ENCODE measurements at places on chromosomes 1 and 21.

GRCh38 chr1:184036517-184036949 lies 995 bp downstream of the COLGALT2 start:
- no peak for DNase-seq

DNA sequence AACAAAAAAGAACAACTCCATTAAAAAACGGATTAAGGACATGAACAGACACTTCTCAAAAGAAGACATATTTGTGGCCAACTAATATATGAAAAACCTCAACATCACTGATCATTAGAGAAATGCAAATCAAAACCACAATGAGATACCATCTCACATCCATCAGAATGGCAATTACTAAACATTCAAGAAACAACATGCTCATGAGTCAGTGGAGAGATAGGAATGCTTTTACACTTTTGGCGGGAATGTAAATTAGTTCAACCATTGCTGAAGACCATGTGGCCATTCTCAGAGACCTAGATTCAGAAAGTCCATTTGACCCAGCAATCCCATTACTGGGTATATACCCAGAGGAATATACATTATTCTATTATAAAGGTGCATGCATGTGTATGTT lies 1442.6 kb upstream of the B3GALT2 start:
- no peak for DNase-seq

- DNase-seq, result no peak
Measured at GRCh38 chr1:53131590-53131938, 10.9 kb downstream of the SLC1A7 start.

DNA sequence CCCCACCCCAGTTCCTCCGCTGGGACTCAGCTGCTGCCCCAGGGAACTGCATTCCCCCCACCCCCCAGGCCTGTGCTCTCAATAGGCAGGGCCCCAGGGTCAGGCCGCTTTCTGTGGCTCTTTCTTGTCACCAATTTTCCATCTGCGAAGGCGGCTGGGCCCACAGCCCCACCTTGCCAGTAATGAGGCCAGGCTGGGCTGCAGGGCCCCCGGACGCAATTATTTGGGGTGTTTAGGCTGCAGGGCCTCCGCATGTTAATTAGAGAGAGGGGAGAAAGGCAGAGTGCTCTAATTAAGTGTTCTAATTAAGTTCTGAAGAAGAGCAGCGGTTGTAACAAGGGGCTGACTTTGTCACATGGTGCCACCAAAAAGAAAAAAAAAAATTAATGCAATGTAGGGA lies 71.8 kb downstream of the EPHB2 start:
- DNase-seq, result no peak

DNA sequence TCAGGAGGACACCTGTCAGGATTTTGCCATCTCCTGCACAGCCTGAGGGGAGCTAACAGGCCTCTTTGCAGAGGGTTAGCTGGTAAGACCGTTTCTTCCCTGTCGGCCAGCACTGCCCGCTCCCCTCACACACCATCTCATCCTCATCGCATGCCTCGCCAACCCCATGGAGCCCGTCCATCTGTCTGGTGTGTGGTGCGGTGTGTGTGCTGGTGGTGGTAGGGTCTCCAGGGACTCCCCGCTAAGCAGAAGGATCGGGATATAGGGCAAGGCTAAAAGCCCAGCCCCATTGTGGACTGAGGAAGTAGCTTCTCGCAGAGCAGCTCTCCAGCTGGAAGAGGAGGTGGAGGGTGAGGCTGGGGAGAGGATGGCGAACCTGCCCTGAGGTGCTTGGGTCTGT lies 6.8 kb upstream of the SFN start:
- no peak for DNase-seq

GRCh38 chr1:5308249-5308648 lies 653.8 kb downstream of the AJAP1 start:
- DNase-seq, result no peak

DNA sequence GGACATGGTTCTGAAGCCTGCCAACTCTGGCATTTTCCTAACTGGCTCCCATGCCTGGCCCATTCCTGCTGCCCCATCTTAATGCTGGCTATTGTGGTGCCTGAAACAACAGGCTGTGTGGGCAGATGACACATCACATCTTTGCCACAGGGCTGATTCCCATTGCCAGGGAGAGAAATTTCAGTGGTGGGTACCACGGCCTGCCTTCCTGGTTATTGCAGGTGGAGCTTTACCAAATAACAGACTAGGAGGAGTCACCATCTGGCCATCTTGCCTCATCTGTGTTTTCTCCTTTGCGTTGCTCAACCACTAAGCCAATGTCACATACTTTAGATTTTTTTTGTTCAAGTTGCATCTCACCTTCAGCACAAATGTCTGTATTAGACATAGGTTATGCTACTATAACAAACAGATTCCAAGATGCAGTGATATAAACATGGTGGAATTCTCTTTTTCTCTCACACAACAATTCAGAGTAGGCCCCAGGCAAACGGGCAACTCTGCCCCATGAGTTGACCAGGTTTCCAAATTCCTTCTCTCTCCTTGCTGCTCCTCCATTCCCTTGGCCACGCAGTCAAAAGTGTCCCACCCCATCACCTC lies 14.1 kb downstream of the CDA start:
- no peak for DNase-seq

- DNase-seq, result no peak
Measured at GRCh38 chr1:221439008-221439746, 302.7 kb downstream of the DUSP10 start.

- no peak for DNase-seq
Measured at GRCh38 chr1:244381878-244382565, 69.7 kb downstream of the ADSS2 start.

DNA sequence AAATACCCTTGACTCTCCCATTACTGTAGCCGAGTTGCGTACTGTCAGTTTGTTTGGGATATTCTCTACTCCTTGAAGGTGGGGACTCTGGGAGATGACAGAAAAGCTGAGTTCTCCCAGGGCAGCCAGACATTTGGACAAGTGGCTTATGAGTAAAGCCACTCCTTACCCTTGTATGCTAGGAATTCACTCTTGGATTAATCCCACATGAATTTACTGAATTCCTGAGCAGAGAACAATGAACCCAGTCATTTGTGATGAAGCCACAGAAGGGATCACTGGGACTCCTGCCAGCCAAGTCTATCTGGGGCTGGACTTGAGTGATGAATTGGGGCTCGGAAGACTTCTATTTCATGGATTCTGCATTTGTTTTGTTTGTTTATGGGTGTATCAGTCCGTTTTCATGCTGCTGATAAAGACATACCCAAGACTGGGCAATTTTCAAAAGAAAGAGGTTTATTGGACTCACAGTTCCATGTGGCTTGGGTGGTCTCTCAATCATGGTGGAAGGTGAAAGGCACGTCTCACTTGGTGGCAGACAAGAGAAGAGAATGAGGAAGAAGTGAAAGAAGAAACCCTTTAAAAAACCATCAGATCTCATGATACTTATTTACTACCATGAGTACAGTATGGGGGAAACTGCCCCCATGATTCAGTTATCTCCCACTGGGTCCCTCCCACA lies 25.1 kb downstream of the C1orf116 start:
- DNase-seq, result no peak

DNA sequence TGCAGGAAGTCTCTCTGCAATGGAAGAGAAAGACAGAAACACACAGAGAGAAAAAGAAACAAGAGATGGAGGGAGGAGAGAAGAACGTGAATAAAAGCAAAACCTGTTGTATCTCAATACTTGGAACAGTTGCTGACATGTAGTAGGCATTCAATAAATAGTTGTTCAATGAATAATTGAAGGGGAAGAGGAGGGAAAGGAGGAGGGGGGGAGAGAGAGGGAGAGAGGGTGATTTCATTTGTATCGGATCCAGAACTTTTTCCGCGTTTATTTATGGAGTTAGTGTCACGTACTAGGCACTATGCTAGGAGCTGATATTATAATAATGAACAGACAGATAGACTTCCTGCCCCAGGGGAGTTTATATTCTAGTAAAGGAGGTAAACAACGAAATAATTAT lies 144.1 kb downstream of the OMA1 start:
- DNase-seq, result no peak

DNA sequence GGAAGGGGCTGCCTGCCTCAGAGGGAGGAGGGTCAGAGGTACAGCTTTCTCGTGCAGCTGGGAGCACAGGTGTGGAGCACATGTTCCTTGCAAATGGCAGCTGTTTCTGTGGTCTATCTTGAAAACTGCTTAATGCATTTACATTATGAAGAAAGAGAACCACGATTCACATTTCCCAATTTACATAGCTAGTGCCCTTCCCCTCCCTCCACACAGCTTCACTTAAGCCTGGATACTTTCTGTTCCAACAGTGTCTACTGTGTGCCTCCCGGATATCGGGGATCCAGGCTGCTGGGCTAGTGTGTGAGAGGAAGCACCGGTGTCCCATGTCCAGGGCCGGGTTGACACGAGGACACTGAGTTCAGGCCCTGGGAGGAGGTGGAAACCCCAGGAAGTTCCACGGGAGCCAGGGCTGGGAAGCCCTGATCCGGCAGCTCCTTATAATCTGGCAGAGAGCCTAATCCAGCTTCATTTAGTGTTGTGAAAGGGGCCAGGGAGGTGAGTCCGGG lies 31.6 kb downstream of the TMCC2 start:
- DNase-seq, result no peak

GRCh38 chr1:178344513-178345091 lies 152.2 kb downstream of the CLEC20A start:
- no peak for DNase-seq

DNA sequence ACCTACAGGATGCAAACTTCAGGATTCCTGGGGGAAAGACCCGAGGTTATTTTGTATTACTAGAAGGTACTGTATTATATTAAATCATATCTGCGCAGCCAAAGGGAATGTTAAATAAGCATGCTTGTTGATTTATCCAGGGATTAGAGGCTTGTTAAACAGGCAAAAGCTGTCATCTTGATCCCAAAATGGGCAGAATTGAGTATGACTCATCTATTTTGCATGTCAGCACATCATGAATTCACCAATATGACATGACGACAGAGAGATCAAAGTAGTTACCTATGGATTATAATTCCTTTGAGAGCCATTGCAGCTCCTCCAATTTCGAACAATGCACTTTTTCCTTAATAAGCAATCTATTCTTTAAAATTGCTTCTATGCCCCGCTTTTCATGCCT lies 66.1 kb downstream of the TBX15 start:
- no peak for DNase-seq

DNA sequence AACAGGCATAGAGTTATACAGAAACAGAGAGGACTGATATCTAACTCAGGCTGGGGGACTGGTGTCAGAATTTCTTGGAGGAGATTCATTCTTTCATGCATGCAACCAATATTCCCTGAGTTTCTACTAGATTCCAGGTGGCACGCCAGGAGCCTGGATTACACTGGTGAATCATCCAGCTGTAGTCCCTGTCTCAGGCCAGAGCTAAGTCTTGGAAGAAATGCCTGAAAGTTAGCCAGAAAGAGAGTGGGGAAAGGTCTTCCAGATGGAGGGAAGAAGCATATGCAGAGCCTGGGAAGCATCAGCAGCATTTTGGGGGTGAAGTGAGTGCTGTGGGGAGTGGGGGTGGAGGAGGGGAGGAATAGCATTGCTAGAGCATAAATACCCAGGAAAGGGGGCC lies 239.1 kb downstream of the OMA1 start:
- no peak for DNase-seq

GRCh38 chr1:42114229-42114628 lies 39.0 kb upstream of the GUCA2B start:
- DNase-seq, result no peak

GRCh38 chr1:160727316-160727640 lies 11.8 kb upstream of the SLAMF7 start:
- DNase-seq, result no peak

- no peak for DNase-seq
Measured at GRCh38 chr1:46687093-46687659, 15.5 kb downstream of the TEX38 start.

GRCh38 chr1:224333939-224334786 lies 4.2 kb upstream of the NVL start:
- no peak for DNase-seq

DNA sequence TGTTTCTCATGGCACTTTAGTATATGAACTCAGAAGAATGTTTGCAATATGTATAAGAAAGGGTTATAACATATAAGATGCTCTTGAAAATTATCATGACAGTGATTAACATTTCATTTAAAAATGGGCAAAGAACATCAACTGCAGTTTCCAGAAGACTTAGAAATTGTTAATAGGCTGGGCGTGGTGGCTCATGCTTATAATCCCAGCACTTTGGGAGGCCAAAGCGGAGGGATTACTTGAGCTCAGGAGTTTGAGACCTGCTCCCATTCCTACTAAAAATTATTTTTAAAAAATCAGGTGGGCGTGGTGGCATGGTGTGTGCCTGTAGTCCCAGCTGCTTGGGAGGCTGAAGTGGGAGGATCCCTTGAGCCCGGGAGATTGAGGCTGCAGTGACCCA lies 23.1 kb downstream of the MTF2 start:
- no peak for DNase-seq

- DNase-seq, result no peak
Measured at GRCh38 chr21:35280231-35280630, 231.1 kb upstream of the RUNX1 start.

- no peak for DNase-seq
Measured at GRCh38 chr1:186210258-186210657, 164.8 kb downstream of the TPR start.

DNA sequence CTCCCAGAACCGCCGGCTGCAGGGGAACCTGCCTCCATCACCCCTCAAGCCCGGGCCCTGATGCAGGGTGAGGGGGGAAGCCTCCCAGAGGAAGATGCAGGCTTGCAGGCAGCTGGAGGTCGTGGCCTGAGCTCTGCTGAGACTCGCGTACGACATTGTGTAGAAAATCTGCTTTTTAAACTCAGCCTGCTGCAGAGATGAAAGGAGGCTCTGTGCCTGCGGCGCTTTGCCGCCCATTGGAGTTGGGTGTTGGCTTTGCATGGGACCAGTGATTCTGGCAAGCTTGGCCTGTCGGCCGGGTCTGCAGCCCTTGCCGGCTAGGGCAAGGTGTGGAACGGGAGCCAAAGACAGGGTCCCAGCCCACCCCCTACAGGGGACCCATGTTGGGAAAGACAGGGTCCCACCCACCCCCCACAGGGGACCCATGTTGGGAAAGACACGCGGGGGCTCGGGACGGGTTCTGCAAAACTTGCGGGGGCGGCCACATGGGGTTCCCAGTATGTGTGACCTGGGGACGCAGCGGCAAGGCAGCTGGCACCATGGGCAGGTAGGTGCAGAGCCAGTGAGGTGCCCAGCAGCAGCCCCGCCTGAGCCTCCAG lies 55.6 kb downstream of the SLX9 start:
- no peak for DNase-seq

DNA sequence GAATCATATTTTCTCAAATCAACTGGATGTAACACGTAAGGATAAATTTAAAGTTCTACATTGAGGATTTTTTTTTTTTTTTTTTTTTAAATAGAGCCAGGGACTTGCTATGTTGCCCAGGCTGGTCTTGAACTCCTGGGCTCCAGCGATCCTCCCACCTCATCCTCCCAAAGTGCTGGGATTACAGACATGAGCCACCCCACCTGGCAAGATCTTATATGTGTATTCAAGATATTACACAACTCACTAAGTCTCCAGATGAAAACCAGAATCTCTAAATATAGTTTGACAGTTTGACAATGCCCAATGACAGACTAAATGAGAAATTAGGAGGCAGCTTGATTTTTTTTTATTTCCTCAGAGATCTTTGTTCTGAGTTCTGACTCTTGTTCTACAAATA lies 6.8 kb downstream of the YY1AP1 start:
- DNase-seq, result no peak

GRCh38 chr1:9836632-9836960 lies 12.8 kb upstream of the CLSTN1 start:
- DNase-seq, result no peak

GRCh38 chr1:38217316-38217715 lies 170.7 kb upstream of the POU3F1 start:
- no peak for DNase-seq
